ENCODE measurements at places on chromosomes 7 and 10. TPM values are rescaled to one million over a fixed set of nuclear protein-coding genes. Genes with fewer than 3 reads are reported as not detected.

Gene CDC14C
- not detected for total RNA-seq

Gene DPY19L1
- 20.1 TPM for total RNA-seq

GRCh38 chr7:140267381-140268226 is 90.8 kb upstream of the KDM7A start:
- no peak for DNase-seq

- DNase-seq, result no peak
These were observed 6.5 kb downstream of the TMEM176B start for GRCh38 chr7:150793569-150794238.

- no peak for DNase-seq
These were observed 341.7 kb upstream of the SMIM30 start for GRCh38 chr7:113460067-113460466.

DNA sequence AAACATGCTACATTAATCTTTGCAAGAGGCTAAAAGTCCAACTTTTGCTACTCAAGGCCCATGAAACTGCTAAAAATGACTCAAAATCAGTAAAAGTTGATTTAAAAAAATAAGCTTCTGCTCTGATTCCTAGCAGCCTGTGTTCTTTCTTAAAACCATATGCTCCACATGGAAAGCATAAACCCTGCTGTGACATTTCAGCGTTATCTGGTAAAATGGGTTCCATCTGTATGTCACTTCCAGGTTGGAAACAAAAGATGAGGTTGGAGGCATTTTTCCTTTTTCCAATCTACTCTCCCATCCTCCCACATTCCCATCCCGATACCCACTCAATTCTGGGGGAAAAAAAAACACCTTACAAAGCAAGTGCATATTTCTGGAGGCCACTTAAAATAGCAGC is 439.5 kb downstream of the NEBL start:
- DNase-seq, result no peak

DNA sequence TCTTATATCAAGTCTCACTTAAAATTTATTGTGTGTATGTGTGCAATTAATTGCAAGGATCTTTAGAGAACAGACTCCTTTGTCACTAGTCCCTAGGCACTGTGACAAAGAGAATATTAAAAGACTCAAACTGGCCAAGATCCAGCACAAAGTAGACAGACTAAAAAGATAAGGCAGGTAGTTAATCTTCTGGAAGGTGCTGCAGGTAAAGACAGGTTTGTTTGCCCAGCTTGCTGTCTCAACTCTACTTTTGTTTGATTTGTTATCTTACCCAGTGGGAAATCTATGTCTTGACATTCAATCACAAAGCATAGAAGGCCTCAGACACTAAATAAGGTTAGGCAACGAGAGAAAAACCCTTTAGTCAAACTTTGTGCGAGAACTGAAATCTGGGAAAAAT is 807.9 kb upstream of the LRRN3 start:
- no peak for DNase-seq

All from foreskin keratinocyte (primary cell).